ENCODE measurements at places on chromosomes 1 and 21.

- DNase-seq: no peak
These were observed 151.4 kb downstream of the AMY1C start for GRCh38 chr1:103901072-103901471.

DNA sequence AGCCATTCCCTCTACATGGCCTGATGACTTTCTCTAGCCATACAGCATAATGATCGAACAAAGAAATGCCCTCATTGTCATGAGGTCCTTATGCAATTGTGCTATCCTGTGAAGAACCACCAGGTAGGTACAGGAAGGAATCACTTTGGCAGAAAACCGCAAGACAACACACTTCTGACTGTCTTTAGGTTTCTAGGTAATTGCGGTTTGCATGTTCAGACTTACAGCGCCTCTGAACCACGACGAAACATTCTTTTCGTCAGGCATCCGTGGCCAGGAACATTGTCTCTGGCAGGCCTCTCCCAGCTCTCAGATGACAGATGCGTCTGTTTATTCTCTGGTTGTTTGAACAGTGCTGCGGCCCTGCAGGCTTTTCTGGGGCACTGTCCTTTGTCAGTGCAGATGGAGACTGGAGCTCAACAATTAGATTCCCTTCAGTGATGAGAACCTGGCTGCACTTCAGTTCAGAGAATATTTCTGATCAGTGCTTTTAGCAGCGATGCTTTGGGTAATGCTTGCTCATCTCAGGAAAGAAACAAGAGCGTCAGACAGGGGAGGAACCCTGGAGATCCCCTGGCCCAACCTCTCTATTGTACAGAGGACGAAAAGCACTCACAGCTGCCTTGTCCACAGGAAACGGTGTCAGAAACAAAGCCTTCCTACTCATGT, 63.4 kb downstream of the B3GALT5 start:
- DNase-seq: no peak

DNA sequence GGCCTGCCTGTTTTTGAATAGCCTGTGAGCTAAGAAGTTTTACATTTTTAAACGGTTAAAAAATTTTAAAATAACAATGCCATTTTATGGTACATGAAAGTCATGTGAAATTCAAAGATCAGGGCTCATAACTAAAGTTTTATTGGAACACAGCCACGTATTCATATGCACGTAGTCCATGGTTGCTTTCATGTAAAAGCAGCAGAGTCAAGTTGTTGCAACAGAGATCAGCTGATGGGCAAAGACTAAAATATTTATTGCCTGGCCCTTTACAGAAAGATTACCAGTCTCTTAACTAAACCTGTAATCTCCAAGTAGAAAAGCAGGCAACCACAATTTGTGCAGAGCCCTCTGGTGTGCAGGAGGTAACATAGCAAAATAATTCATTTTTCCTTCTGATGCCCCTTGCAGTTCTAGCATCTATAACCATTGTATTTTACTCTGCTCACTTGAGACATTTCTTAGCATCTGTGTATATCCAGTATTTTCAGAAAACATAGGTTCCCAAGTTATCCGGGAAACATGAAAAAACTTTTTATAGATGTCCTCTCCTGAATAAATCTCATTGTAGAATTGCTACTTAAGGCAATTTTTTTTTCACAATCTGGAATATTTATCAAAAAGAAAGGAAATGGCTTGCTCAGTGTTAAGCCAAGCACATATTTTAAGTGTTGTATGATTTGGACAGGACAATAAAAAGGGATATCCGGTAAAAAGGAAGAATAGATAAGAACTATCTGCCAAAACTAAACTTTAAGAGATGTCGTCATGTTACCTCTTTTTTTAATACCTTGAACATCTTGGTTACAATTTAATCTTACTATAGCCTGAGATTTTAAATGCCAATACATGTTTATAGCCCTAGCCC, 430.8 kb downstream of the PLPP3 start:
- no peak for DNase-seq

- DNase-seq: no peak
These were observed 14.9 kb upstream of the PAQR7 start for GRCh38 chr1:25890239-25891034.

DNA sequence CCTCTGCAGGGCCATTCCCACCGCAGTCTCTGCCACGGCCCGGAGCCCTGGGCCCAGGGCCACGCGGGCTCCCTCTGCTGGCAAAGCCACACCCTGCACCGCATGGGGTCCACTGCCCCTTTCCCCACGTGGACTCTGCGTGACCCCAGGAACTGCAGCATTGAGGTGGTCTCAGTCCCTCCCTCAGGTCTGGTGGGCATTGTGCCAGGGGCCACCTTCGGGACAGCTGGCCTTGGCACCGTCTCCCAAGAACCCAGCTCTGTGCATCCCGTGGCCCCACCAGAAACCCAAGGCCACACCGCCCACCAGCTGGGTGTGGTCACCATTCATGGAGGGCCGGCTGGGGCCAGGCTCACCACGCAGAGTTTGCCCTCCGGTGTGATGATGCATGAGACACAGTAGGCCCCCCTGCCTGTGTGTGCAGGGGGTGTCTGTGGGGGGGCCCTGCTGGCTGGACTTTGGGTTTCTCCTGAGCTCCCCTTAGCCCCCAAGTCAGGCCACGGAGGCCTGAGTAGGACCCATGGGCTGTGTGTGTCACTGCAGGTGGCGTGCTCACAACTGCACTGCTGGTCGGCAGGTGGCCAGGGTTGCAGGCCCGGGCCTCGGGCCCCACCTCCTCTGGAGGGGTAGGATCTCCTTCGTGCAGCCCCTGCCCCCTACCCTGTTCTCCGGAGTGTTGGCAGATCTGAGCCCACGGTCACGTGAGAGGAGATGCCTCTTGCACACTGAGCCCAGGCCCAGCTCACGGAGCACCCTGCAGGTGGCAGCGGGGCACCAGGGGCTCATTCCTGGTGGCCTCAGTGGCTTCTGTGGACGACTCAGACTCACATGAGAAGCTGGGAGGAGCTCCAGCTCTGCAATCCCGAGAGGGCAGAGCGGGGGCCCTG, 5.8 kb downstream of the VWA1 start:
- peak; percentile 48 for DNase-seq

GRCh38 chr1:209767096-209767495, 11.2 kb downstream of the TRAF3IP3 start:
- DNase-seq: peak; percentile 59

DNA sequence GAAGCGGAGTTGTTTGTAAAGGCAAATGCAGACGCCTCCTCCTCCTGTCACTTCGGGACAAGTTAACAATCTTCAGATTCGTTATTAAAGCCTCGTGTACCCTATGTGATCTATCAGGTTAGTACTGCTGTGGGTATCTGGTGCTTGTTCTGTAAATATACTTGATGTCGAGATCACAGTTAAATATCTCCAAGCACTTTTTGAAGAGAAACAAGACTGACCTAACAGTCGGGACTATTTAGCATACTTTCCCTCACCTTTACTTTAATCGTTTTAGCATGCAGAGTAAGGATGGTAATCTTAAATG, 710 bp downstream of the KLHL20 start:
- DNase-seq: peak; percentile 7

DNA sequence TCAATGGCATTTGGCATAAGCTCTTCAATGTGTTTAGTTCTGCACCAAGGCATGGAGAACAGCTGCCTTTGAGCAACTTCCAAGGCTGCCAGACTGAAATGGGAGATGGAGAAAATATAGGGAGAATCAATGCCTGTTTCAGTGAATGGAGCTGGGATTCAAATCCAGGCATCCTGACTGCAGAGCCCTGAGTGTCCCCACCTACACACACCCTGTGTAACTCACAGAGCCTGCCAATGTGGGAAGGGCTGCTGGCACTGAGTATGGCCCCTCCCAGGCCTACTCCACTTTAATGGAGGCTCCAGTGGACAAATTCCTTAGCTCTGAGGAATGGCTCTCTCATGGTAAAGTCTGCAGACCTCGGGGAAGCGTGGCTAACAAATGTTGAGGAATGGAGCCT, 145.6 kb upstream of the TNR start:
- no peak for DNase-seq

DNA sequence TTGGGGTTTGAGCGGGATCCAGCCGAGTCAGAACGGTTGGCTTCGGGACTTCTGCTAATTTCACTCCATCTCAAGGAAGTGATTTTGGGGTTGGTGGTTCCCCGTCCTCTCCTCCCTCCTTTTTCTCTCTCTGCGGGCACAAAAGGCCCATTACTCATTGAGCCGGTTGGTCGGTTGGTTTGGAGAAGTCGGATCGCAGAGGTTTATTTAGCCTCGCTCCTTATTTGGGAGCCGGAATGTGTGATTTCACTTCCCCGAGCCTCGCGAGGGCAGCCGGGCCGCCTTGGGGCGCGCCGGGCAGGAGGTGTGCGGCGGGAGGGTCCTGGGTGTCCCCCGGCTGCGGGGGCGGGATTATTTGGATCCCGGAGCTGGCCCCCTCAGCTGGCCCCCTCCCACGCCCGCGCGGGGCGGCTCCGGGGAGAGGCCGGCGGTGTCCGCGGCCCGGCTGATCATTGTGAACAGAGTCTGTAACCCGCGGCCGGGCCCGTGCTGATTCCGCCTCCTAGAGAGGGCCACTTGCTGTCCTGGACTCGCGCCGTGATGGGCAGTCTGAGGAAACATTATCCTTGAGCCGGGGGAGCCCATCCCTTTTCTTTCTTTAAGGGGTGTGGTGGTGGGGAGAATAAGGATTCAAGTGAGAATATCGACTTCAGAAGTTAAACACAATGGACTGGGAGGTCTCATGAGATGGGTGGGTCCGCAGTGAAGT, 1.2 kb downstream of the MAPKAPK2 start:
- DNase-seq: peak; percentile 48

DNA sequence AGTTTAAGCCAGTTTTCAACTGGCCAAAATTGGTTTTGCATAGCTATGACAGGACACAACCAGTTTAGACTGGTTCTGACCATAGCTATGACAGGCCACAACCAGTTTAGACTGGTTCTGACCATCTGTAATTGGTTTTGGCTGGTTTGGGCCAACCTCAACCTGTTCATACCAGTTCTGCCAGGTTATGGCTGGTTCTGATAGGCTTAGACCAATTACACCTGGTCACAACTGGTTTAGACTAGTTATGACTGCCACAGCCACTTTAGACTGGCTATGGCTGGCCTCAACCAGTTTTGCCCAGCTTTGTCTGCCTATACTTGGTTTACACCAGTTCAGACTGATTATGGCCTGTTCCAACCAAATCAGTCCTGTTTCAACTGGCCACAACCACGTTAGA, 353.2 kb upstream of the CAMK1G start:
- DNase-seq: no peak

- no peak for DNase-seq
These were observed 157.1 kb upstream of the NRIP1 start for GRCh38 chr21:15221799-15222386.

GRCh38 chr1:208131621-208132286, 112.4 kb downstream of the PLXNA2 start:
- DNase-seq: no peak

DNA sequence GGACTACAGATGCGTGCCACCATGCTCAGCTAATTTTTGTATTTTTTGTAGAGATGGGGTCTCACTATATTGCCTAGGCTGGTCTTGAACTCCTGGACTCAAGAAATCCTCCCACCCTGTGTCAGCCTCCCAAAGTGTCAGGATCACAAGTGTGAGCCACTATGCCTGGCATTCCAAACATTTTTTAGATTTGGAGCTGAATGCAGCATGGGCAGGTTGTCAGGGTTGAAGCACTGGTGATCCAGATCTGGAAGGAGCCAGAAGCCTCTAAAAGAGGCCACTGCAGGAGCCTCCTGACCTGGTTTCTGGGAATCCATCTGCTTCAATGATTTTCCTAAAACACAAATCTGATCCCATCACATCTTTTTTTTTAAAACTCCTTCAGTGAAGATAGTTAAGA, 1.8 kb upstream of the CTPS1 start:
- no peak for DNase-seq

GRCh38 chr1:231144416-231145193, 17.3 kb upstream of the TRIM67 start:
- no peak for DNase-seq

- DNase-seq: no peak
These were observed 153.3 kb downstream of the TOMM20 start for GRCh38 chr1:234975122-234975940.

DNA sequence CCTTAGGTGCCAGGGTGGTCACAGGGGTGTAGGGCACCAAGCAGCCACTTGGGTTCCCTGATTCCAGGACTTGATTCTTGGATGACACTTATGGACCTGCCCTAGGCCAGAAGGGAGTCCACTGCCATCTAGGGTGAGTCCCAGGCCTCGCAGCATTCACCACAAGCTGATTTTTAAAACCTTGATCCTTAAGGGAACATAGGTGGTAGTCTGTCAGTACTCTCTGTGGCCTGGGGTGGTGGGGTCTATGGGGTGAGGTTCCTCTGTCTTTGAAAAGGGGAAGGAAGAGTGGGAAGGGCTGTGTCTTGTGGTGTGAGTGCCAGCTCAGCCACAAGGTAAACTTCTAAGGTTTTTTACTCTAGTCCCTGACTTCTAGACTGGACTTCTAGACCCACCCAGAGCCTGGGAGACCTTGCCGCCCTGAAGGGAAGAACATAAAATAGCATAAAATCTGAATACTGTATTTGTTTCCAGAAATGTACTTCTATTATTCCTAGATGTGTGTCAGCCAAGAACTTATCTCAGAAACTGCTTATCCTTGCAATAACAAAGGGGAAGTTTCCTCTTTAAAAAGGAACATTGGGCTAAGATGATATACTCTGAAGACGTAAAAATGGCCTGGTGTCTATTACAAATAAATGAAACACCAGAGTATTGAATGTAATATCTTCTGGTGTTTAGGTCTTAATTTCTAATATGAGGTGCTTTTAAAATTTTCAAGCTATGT, 757.3 kb downstream of the LTN1 start:
- DNase-seq: no peak

DNA sequence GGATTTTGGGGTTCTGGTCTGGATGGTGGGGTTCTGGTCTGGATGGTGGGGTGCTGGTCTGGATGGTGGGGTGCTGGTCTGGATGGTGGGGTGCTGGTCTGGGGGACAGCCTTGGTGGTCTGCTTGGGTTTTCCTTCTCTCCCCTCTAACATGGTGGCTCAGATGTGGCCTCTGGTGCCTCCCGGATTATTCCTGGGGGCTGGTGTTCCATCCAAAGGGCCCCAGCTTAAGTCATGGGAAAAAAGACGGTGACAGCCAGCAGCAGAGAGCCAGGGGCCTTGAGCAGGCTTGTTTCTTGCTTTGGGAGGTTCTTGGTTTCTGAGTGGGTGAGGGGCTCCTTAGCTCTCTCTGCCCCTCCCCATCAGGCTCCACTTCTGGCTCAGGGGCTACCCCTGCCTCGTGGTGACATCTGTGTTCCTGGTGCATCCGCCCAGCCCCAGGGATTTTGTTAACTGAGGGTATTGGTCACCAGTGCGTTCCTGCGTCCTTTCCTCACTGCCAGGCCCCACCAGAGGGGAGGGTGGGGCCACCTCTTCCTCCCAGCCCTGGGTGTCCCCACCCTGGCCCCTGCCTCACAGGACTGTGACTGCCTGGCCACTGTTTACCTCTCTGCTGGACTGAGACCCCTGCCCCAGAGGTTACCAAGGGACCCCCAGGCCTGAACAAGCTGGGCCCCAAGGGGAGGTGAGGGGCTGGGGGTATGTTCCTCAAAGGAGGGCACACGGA, 43.2 kb upstream of the ACTRT2 start:
- DNase-seq: no peak

DNA sequence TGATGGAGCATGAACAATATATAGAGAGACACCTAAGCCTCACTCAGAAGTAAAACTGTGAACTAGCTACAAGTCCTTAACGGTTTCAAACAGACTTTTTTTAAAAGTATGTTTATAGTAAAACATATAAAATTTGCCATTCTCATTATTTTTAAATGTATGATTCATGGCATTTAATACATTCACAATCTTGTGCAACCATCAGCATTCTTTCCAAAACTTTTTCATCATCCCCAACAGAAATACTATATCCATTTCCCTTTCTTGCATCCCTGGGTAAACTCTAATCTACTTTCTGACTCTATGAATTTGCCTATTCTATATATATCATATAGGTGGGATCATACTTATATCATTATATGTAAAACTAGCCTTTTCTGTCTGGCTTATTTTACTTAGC, 25.5 kb downstream of the EVI5 start:
- no peak for DNase-seq

Data from activated CD4-positive, alpha-beta T cell treated with anti-CD3 and anti-CD28 coated beads, Interleukin-2, Interleukin-4, amounts not matched to agents 100 ng/mL and 50 ng/mL, durations not matched to agents 16 hours and 8 hours (primary cell).